Fibroblast of pulmonary artery (primary cell): ENCODE measurements at places on chromosomes 7 and 10.

- DNase-seq = peak; percentile 80
Measured at GRCh38 chr10:34854147-34854601, 39.1 kb upstream of the PARD3 start.

DNA sequence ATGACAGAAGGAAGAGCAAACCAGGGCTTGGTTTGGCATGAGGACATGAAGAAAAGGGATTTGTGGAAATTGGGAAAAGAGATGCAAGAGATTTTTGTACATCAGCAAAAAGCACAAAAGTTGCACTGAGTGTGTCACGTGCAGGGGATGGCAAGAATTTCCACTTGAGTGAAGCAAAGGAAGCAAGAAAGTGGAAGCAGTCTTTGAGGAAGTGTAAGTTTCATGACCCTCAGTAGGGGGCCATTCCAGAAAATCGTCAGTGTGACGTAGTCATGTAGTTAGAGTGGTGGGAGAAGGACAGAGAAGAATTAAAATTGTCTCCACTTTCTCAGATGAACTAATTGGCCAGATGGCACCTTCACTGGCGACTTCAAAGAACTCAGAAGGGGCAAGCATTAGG, 123.3 kb upstream of the FZD1 start:
- DNase-seq = no peak

GRCh38 chr10:11695779-11696178, 46.4 kb upstream of the ECHDC3 start:
- no peak for DNase-seq

DNA sequence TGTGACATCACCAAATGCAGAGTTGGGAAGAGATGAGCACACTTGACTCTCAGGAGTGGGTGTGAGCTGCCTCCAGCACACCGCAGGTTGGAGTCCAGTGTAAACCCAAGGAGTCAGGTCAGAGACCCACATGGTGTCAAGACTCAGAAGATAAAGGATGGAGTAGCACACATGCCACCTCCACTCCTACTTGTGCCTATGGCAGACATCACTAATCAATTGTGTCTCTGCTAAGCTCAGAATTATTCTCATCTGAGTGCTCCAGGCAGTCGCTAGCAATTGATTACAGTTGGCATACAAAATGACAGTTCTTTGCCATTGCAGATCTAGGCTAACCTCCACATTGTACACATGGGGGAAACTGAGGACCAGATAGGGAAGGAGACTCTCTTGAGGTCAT, 187.1 kb downstream of the RPS24 start:
- DNase-seq = no peak

DNA sequence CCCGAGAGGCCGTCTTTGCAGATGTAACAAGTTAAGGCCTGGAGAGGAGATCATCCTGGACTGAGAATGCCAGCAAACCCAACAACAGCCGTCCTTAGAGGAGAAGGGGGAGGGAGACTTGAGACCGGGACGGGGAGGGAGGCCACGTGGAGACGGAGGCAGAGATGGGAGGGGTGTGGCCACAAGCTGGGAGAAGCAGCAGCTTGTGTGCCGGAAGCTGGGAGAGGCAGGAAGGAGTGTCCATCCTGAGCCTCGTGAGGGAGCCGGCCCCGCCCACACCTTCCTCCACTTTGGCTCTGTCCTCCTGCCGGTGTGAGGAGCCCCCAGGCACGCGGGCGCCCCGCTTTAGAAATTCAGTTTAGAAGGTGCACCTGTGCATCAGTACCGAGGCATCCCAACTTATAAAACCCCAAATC, 95.7 kb downstream of the DNAJB6 start:
- DNase-seq = peak; percentile 78

DNA sequence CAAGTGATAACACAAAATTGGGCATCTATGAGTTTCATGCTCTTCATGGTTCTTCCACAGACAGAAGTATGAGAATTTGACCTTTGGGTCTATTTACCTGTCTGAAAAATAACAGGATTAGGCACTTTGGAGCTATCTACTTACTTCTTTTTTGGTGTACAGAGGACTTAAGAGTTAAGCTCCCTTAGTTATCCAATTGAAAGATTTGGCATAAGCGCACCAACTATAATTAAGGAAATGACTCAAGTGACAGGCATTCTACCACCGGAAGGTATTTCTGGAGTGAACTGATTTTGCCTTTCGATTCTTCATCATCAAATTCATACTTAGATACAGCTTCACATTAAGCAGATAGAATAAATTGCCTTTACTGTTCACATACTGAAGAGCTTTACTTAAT, 43.9 kb downstream of the IFIT5 start:
- DNase-seq = peak; percentile 80

DNA sequence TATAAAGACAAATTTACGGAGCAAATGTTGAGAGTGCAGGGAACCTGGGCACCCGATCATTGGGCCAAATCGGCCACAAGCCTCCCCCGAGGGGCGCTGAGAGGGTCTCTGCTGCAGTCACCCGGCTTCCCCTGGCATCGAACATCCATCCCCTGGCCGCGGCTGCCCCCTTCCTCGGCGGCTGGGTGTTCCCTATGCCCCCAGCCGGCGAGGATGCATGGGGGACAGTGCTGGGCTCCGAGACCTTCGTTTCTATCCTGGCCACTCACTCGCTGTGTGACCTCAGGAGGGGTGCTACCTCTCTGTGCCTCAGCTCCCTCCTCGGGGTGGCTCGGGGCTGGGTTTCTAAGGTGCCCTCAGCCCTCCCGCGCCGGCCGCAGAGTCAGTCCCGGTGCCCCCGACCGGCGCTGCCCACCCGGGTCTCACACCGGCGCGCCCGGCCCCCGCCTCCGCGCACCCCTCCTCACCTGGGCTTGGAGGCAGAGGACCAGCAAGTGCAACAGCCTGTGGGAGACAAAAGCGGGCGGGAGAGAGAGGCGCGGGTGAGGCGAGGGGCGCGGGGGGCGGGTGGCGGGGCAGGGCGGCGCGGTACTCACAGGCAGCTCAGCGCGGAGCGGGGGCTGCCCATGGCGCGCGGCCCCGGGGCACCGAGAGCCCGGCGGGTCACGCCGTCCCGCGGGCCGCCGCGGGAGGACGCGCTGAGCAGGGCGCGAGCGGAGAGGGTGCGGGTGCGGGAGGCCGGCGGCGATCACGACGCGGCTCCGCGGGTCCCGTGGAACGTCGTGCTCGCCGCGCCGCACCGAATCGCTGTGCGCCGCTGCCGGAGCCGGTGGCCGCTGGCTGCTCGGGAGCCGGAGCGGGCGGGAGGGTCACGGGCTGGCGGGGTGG, at the start of gene FGF8:
TSS of gene FGF8 (minus strand) at position 842 of the 888 bp plus-strand sequence. CDS start at position 628, 214 bp downstream.
- DNase-seq = no peak

DNA sequence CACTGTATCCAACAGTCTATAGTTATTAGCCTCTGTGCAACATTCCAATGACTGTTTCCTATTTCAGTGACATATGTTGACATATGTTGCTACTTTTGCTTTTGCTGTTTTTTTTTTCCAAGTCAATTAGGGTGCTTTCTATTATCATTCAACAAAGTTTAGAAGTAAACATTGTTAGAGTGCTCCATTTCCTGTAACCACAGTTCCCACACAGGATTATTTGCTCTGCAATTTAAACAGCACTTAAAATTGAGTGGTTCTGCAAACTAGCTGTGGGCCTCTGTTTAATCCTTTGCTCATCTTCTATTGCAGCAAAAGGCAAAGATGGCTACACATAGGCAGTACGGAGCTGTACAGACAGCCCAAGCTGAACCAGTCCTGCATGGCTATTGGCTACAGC, 46.5 kb upstream of the PTN start:
- DNase-seq = no peak

DNA sequence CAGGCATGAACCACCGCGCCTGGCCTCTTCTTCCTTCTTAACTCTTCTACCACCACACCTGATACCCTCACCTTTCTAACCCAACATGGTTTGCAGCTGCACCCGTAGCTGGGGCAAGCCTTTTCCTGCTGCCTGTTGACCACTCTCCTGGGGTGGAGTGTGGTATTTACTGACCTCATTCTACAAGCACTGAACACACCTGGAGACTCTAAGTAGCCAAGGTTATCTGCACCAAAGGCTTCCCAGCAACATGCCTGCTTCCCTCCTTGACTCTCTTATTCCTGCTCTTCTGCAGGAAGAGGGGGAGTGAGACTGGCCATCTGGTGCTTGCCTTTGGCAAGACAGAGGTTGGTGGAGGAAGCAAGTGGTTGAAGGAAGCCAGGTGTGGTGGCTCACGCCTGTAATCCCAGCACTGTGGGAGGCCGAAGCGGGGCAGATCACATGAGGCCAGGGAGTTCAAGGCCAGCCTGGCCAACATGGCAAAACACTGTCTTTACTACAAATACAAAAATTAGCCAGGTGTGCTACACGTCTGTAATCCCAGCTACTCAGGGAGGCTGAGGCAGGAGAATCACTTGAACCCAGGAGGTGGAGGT, 10.1 kb downstream of the ACTR1A start:
- no peak for DNase-seq

GRCh38 chr10:110508806-110509544, 11.3 kb downstream of the DUSP5 start:
- no peak for DNase-seq

GRCh38 chr10:35889226-35889625, 247.1 kb upstream of the FZD8 start:
- DNase-seq = no peak

DNA sequence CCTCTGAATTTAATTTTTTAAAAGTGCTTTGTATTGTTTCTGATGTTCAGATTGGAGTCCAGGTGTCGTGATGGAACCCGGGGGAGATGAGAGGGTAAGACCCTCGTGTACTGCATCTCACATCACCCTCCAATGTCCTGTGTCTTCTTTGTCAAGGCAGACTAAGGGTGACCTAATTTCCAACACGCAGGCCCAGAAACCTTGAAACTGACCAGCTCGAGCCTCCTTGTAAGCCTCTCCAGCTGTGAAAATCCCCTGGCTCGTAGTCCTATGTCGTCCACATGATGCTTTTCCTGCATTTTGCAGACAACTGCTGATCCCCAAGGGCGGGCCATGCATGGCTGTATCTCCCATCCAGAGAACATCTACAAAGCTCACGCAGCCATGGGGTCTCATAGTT, 220.2 kb downstream of the ARHGAP12 start:
- DNase-seq = peak; percentile 24

GRCh38 chr10:127279334-127279774, 83.0 kb upstream of the INSYN2A start:
- no peak for DNase-seq

DNA sequence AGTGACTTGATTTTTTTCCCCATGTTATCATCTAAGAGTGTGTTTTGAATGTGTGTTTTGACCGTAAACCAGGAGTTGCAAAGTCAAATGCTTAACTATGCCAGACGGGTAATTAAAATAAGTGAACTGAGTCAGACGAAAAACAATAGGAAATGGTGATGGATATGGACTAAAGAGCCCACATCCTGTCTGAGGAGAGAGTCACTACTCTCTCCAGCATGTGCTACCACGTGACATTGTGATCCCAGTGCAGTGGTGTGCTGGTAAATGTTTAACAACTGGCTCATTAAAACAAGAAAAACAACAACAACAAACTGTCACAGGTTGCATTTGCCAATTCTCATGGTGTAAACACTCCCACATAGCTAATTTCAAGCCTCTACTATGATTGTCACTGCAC, 164.3 kb downstream of the SUGCT start:
- DNase-seq = peak; percentile 87

- DNase-seq = no peak
Measured at GRCh38 chr10:83512681-83513080, 626.6 kb upstream of the GHITM start.

- no peak for DNase-seq
Measured at GRCh38 chr7:85324145-85324799, 137.4 kb upstream of the SEMA3D start.

DNA sequence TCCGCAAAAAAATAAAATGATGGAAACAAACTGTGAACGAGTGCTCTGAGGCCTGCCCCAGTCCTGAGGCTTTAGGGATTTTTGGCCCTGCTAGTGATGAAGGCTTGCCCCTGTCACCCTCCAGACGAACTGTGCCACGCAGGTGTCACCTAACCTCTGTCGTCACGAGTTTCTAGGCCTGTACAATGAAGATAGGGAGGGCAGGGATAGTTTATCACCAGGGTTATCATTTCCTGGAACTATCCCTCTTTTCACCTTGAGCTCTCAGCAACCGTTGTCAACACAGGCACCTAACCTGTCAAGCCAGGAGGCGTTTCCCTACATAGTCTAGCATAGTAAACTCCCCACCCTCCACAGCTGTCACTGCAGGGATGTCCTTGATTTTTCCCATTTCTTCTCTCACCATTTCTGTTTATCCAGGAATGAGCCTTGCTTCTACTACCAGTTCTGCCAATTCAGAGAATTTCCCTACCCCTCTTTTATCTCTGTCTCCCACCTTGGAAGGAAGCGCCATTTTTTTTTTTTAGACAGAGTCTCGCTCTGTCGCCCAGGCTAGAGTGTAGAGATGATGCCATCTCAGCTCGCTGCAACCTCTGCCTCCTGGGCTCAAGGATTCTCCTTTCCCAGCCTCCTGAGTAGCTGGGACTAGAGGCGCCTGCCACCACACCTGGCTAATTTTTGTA, 2.2 kb upstream of the ACHE start:
- no peak for DNase-seq

- peak; percentile 78 for DNase-seq
Measured at GRCh38 chr7:542713-543500, 23.3 kb upstream of the PDGFA start.

DNA sequence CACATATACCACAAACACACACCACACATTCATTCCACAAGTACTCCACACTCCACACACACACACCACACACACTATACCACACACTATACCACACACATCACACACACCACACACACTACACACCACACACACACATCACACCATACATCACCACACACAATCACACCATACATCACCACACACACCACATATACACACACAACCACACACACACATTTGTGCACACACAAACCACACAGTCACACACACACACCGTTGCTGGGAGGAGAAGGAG, 112.8 kb downstream of the PTPN20 start:
- DNase-seq = no peak

- DNase-seq = no peak
Measured at GRCh38 chr10:29199339-29199738, 89.5 kb upstream of the LYZL1 start.

DNA sequence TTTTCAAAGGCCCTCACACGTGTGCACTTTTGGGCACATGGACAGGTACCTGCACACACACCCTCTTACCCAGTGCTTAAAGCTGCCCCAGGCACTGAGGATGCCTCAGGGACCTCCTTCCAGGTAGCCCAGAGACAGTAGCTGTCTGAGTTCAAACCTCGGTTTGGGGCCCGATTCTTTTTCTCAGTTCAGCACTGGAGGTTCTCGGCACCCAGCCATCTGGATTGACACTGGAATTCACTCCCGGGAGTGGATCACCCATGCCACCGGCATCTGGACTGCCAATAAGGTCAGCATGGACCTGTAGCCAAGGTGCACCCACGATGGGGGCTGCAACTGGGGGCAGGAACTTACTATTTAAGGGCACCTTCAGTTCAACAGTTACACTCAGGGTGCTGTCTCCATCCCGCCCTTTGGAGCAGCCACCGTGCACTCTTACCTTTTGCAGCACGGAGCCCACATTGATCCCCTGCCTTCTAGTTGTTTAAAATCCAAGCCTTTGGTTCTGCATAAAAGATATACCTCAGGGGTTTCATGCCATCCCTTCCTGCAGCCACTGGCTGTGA, 17.7 kb downstream of the CPA5 start:
- no peak for DNase-seq

GRCh38 chr7:141660259-141660658, 41.7 kb downstream of the DENND11 start:
- no peak for DNase-seq

- DNase-seq = no peak
Measured at GRCh38 chr7:111633878-111634277, 71.6 kb upstream of the IMMP2L start.

GRCh38 chr10:1354809-1355710, 298.9 kb downstream of the WDR37 start:
- no peak for DNase-seq

GRCh38 chr7:117871778-117872538, 1.3 kb downstream of the CTTNBP2 start:
- no peak for DNase-seq

- no peak for DNase-seq
Measured at GRCh38 chr7:148935451-148935850, 51.4 kb upstream of the EZH2 start.
